ENCODE measurements at places on chromosomes 2 and 18.

- no peak for DNase-seq
Observed at GRCh38 chr2:133143645-133144044, 424.6 kb downstream of the NCKAP5 start.

DNA sequence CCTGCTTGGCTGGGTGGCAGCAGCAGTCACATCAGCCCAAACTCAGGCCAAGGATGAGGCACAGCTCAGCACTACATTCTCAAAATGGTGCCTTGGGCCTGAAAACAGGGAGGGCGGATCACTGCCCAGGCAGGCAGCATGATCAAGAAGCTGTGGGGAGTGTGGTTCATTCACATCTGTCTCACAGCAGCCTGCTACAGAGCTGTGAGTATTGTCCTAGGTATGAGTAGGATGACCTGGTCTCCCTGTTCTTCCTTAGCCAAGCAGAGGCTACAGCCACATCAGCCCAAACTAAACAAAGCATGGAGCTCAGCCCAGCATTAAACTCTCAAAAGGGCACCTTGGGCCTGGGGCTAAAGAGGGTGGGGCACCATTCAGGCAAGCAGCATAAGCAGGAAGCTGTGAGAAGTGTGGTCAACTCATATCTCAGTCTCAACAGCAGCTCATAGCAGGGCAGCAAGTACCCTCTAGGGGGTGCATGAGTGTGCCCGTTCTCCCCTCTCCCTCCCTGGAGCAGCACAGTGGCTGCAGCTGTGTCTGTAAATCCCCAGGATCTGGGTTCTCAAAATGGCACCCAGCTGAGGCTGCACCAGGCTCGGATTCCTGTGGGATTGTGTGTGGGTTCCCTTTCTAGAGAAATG is 139.6 kb downstream of the TRABD2A start:
- peak; percentile 35 for DNase-seq

GRCh38 chr18:59990121-59990823 is 90.5 kb downstream of the PMAIP1 start:
- DNase-seq = no peak

DNA sequence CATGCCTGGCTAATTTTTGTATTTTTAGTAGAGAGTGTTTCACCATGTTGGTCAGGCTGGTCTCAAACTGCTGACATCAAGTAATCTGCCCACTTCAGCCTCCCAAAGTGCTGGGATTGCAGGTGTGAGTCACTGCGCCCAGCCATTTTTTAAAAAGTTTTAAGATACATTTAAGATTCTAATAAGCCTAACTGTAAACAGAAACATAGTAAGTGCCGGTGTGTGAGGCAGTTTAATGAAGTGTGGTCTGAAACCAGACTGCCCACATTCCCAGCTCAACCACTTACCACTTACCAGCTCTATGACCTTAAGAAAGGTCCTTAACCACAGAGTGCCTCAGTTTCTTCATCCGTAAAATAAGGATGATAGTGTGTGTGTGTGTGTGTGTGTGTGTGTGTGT is 42.4 kb downstream of the TMEM237 start:
- no peak for DNase-seq

GRCh38 chr2:239727776-239728600 is 297.2 kb downstream of the NDUFA10 start:
- no peak for DNase-seq

Measured in HEK293T (cell line).